ENCODE measurements at places on chromosomes 1 and 21.
A peak's percentile ranks its signal among the peaks of the same experiment; 100 is the strongest.

DNA sequence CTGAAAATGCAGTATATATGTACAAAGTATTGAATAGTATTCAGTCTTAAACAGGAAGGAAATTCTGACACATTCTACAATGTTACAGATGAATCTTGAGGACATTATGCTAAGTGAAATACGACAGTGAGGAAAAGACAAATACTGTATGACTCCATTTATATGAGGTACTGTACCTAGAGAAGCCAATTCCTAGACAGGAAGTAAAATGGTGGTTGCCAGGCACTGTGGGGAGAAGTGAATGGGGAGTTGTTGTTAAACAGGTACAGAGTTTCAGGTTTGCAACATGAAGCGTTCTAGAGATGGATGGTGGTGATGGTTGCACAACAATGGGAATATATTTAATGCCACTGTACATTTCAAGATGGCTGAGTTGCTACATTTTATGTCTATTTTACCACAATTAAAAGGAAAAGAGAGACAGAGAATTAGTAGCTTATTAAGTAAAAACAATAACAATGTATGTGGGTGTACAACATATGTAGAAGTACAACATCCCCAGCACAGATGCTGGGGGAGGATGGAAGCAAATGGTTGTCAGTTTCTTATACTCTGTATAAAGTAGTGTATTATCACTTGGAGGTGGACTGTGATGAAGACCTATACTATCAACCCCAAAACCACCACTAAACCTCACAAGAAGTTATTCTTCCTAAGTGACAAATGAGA lies 3.9 kb upstream of the RAB4A start:
- ATAC-seq: no peak

DNA sequence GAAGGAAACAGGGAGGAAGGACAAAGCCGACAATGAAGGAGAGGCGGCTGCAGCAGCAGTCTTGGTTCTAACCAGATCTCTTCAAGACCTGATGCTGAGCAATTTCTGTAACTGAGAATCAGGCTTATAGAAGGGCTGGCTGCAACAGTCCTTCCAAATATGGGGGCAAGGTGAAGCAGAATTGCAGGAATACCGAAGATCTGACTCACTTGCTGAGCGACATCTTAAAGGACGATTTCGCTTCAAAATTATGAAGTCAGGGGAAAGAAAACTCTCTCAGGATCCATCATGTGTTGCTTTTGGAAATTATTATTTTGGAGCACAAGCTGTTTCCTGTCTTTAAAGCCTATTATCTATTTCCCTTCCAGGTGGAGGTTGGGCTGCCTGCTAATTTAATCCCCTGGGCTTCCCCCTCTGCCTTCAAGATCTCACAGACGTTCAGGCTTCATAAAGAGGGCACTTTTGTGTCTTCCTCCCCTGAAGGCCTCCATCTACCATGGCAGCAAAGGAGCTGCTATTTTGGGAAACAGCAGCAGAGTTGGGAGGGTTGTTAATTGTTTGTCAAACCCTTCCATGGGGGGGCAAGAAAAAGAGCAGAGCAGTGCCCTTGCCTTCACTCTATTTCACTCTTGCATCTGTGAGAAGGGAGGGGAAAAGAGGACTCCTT lies 10.8 kb upstream of the IER5 start:
- ATAC-seq: no peak

DNA sequence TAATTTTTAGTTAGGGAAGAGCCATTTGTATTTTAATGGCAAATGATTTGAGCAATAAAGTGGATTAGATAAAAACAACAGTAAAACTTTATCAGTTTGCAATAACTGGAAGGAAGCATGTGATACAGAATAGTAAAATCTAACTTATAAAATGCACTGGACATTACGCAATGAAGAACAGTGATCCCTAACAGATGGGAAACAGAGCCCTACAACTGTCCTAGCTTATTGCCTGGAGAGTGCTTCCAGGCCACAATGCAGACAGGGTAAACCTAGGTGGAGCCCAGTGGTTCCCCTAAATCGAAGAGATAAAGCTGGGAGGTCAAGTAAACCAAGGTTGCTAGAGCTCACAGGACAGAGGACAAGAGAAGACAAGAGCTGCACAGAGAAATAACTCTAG lies 7.0 kb downstream of the OMA1 start:
- ATAC-seq: no peak

GRCh38 chr1:99122039-99122438 lies 117.4 kb upstream of the PLPPR5 start:
- no peak for ATAC-seq

DNA sequence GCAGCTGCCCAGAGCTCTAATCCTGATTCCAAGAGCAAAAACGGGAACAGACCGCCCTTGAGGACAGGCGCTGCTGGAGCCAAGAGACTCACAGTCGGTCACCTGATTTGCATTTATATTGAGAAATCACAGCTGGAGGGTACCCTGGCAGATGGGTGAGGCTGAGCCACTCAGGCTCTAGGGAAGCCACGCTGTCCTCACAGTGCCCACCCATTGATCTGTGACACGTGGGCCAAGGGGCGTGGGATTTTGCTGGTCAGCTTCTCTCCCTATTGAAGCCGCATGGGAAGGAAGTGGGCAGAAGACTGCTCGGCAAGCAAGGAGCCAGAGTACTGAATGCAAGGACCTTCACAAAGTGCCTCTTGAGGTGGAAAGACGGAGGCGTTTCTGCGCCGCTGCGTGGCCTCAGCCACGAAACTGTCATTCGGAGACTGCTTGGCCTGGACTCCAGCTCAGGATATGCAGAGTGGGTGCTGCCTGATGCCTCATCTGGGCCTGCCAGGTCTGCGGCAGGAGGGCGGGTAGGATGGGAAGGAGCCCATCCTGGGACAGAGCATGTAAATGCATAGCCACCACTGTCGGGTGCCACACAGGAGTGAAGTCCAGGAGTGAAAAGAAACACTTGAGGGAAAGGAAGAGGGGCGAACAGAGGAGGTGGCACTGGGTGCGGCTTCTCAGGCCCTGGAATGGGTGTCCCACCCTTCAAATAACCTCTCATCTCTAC lies 139.8 kb downstream of the PGBD5 start:
- ATAC-seq: no peak

DNA sequence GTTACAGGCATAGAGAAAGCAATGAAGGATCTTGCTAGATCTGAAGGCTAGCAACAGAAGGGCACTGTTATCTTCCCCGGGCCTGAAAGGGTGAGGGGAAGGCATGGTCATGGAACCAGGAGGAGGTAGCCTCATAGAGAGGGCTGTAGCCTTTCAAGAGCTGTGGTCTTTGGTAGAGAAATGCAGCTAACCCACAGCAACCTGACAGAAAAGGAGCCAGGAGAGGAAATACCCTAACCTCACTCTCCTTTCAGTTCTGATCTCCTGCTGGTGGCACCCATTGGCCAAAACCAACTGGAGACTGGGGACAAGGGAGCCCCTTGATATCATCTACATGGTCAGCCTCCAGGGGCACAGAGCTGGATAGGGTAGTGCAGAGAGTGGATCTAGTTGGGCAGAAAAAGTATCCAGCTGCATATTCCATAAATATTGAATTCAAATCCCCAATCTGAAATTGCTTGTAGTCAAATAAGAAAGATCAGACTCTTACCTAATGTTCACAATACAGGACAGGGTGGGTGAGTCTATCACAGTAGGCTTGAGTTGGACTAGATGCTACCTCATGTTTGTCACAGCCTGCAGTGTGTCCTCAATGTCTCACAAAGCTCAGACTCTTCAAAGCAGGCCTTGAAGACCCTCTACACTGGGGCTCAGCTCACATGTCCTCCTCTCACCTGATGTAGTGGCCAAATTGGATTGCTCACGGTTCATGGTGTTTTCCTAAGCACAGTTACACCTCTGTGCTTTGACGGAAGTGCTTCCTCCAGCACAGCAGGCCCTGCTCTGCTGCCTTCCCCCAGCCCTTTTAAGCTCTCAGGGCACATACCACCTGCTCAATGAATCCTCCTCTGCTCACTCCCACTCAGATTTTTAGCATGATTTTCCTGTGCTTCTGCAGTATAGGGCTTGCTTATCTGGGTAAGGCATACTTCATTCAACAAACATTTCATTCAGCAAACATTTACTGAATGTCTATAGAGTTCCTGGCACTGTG lies 74.1 kb upstream of the JUN start:
- peak; percentile 72 for ATAC-seq

- no peak for ATAC-seq
Measured at GRCh38 chr1:177880339-177880891, 89.4 kb downstream of the SEC16B start.

- ATAC-seq: no peak
Measured at GRCh38 chr1:205229916-205230700, 2.4 kb downstream of the TMCC2 start.

- ATAC-seq: no peak
Measured at GRCh38 chr1:156412653-156413321, 43.8 kb downstream of the RHBG start.

GRCh38 chr1:101105877-101106276 lies 80.3 kb upstream of the DPH5 start:
- no peak for ATAC-seq

DNA sequence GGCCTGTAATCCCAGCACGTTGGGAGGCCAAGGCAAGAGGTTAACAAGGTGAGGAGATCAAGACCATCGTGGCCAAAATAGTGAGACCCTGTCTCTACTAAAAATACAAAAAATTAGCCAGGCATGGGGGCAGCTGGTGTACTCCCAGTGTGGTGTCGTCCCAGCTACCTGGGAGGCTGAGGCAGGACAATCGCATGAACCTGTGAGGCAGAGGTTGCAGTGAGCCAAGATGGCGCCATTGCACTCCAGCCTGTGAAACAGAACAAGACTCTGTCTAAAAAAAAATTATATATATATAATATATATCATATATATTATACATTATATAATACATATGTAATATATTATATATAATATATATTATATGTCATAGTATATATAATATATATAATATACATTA lies 249.2 kb upstream of the TPTE start:
- ATAC-seq: peak; percentile 63

GRCh38 chr1:30332116-30333094 lies 391.0 kb downstream of the MATN1 start:
- no peak for ATAC-seq

DNA sequence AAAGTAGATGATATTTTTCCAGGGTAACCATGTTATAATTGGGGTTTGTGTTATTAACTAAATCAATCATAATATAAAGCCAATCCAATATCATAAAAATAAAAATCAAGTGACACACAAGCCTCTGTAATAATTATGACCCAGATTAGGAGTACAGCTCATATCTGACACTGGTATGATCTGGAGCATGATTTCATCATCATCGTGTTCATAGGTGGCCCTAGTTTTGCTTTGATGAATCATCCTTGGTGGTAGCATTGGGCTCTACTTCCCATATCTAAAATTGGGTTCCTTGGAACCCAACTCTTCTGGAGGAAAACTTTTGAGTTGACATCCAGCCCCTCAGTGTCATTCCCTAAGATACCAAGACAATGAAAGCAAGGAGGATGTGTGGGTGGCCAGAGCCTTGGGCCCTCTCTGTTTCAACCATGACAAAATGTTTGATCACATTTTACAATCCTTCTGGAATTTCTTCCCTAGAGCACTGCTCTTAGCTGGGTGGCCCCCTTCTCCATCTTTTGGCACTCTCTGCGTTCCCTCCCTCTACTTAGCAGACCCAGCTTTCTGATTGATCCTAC lies 37.0 kb upstream of the ENAH start:
- no peak for ATAC-seq

DNA sequence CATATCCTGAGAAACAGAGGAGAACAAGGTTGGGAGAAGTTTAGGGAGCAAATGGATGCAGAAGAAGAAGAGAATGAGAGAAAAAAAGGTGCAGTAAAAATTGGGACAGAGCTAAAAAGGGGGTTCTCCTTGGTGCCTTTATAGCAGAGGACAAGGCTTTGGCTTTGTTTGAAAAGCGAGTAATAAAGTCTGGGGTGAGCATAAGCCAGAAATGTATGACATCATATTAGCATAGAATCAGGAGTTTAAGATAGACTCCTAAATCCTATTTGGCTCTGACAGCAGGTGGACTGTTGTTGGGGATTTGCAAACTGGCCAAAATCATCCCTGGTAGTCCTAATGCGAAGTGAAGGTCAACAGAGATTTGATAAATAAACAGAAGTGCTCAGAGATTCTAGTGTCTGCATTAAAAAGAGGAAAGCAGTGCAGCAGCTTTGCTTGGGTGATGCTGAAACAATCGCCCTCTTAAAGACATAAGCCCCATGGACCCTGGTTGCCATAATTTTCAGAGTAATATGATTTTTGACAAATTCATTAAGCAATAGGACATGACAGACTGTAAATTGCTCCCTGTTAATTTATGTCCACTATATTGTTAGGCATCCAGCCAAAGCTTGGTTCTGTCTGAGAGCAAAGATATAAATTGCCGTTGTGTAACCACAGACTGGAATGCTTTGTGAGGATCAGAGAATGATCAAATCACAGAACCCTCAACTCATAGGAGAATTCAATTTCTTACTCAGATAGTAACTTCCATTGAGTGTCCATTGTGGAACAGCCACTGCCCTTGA lies 385.0 kb upstream of the NFIA start:
- ATAC-seq: no peak

DNA sequence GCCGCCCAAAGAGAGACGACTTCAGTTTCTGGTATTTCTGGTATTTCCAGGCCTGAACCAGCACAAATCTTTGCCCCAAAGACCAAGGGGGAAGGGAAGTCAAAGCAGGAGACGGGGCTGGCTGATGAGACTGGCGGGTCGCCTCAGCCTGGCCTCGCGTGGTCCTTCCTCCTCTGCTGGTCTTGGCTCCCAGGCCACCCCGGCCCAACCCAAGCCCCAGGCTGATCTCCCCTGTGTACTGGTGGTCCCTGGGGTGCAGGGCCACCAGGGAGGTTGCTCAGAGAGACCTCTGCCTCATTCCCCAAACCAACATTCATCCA lies 19.9 kb downstream of the WNT4 start:
- ATAC-seq: no peak

- no peak for ATAC-seq
Measured at GRCh38 chr21:44550807-44551206, 498 bp downstream of the KRTAP10-2 start.

GRCh38 chr1:2984399-2985061 lies 36.7 kb upstream of the ACTRT2 start:
- no peak for ATAC-seq

- ATAC-seq: no peak
Measured at GRCh38 chr1:176692431-176692830, 229.5 kb downstream of the PAPPA2 start.

GRCh38 chr1:211579440-211580302 lies 710 bp upstream of the SLC30A1 start:
- ATAC-seq: peak; percentile 48

- no peak for ATAC-seq
Measured at GRCh38 chr21:42568866-42569731, 55.4 kb downstream of the SLC37A1 start.

GRCh38 chr1:94799206-94799605 lies 21.0 kb upstream of the SLC44A3 start:
- no peak for ATAC-seq

- no peak for ATAC-seq
Measured at GRCh38 chr1:94793296-94793656, 26.9 kb upstream of the SLC44A3 start.

- ATAC-seq: no peak
Measured at GRCh38 chr1:151887028-151887427, 22.3 kb downstream of the THEM4 start.

DNA sequence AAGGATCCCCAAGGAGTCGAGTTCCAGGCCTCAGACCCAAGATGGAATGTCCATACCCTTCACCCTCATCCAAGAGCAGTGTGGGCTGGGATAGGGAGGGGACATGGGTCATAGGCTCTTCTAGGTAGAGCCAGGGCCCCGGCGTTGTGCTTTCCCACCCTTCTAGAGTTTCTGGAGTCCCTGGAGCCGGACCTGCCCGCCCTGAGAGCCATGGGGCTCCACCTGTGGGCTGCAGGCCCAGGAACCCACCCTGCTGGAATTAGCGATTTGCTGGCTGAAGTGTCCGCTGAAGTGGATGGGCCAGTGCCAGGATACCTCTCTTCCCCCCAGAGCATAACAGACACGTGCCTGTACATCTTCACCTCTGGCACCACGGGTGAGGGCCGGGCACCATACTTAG lies 1.1 kb downstream of the SLC27A3 start:
- no peak for ATAC-seq

All from activated CD4-positive, CD25-positive, alpha-beta regulatory T cell treated with anti-CD3 and anti-CD28 coated beads, Interleukin-2, amount 50 U/mL, for 24 hours (primary cell).